ENCODE measurements at places on chromosomes 11 and 22.

GRCh38 chr11:316891-317301 is 3.1 kb downstream of the IFITM1 start:
- no peak for DNase-seq

DNA sequence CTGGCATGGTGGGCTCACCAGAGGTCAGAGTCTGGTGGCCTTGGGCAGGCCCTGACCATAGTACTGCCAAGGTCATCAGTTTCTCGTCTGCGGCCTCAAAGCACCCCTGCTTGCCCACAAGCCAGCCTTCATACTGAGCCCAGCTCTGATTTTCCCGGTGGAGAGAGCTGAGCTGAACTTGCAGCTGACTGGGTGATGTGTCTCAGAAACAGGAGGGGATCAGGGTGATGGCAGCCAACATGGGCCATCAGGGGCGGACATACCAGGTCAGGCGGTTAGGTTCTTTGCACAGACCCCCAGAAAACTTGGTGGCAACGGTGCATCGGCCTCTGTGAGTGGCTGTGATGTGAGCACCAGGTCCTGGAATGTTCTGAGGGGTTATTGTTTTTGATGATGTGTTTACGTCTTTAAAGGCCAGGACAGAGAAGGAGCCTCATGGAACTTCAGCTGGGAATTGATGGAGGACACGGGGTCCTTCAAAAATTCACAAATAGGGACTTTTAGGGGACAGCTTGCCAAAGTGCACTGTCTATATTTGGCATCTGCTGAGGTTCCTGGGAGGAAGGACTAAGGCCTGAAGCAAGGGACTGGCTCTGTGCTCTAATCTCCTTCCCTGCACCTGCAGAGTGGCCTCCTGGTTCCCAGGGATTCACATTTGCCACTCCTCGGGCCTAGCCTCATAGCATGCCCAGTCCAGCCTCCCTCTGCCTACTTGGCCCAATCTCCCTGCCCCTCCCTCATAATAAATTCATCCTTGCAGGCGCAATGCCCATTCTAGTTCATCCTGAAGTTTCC is 131.2 kb downstream of the OSBP2 start:
- DNase-seq = no peak

GRCh38 chr22:25548866-25549464 is 15.5 kb upstream of the GRK3 start:
- no peak for DNase-seq

DNA sequence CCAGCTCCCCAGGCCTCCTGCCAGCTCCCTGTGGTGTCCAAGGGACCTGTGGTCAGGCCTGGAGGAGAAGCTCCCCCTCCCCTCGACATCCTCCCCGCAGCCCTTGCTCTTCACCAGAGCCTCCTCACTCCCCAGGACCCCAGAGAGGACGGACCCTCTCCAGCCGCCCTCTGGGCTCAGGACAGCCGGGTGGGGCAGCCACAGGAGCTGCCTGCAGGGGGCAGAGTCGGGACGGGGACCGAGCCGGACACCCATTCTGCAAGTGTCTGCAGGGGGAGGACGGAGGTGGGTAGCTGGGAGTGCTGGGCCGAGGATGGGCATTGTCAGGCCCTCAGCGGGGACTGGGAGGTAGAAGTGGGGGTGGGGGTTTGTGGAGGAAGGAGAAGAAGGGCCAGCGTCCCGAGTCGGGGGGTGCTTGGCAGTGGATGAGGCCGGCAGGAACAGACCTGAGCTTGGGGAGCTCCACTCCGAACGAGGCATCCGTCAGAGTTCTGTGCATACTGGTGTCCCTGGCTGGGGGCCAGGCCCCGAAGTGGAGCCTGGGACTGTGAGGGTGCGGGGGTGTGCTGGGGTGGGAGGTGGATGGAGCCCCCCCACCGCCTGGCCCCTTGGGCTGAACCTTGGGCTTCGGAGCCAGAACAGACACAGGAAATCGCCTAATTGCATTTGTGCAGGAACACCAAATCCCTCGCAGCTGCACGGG is 15.2 kb downstream of the PRR33 start:
- no peak for DNase-seq

GRCh38 chr11:11499300-11499699 is 122.5 kb downstream of the GALNT18 start:
- DNase-seq = no peak

- DNase-seq = no peak
Measured at GRCh38 chr11:75719340-75720239, 2.0 kb downstream of the MOGAT2 start.

DNA sequence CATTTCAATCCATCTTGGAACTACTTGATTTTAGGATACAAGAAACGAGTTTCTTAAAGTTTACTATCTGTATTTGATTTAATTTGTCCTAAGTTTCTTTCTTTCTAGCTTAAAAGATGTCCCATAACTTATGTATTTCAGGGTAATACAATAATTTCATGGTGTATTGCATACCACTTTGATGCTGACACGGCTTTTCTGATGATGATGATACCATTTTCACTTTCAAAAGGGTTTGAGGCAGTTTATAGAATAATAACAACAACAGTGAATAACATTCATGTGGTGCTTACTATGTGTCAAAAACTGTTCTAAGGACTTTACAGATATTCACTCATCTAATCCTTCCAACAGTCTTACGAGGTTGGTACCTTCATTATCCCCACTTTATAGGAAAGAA is 33.2 kb upstream of the POU2AF1 start:
- DNase-seq = no peak

GRCh38 chr22:30733181-30733631 is 38.5 kb downstream of the OSBP2 start:
- no peak for DNase-seq

- DNase-seq = no peak
Measured at GRCh38 chr22:27638329-27639233, 163.0 kb downstream of the MN1 start.

DNA sequence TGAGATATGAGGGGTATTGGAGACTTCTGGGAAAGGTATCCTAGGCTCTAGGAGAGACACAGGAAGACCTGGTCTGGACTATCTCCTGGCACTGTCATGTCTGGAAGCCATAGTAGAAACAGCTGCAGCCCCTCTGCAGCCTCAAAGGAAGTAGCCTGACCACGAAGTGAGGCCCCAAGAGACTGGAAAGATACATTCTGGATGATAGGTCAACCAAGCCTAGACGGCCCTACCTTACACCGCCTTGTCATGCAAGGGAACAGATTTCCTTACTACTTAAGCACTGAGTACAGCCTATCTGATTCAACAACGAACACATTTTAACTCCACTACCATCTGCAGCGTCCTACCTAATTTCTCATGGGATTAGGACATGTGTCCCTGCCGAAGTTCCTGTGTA is 31.1 kb downstream of the UQCR10 start:
- DNase-seq = no peak

- no peak for DNase-seq
Measured at GRCh38 chr11:28420099-28420498, 311.9 kb downstream of the METTL15 start.

DNA sequence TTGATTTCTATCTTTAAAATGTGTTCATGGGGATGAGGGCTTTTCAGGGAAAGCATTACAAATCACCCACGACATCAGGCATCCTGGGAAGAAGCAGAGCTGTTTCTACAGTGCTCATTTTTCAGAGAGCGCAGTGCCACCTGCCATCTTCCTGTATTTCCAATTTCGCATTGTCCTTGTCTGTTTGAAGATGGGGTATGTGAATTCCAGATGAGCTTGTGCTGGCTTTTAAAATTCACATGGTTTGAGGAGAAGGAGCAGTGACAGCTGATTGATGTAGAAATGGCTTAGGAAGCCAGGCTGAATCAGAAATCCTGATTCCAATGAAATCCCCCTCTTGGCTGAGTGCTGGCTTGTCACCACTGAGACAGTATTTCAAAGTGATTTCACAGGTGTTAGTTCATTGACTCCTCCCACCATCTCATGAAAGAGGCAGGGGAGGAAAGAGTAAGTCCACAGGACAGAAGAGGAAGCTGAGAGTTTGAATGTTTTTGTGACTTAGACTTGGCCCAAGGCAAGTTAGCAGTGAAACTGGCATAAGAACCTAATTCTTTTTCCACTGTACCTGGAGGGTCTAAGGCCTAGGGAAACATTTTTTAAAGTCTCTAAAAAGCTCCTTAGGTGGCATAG is 344.6 kb upstream of the C11orf87 start:
- DNase-seq = no peak

DNA sequence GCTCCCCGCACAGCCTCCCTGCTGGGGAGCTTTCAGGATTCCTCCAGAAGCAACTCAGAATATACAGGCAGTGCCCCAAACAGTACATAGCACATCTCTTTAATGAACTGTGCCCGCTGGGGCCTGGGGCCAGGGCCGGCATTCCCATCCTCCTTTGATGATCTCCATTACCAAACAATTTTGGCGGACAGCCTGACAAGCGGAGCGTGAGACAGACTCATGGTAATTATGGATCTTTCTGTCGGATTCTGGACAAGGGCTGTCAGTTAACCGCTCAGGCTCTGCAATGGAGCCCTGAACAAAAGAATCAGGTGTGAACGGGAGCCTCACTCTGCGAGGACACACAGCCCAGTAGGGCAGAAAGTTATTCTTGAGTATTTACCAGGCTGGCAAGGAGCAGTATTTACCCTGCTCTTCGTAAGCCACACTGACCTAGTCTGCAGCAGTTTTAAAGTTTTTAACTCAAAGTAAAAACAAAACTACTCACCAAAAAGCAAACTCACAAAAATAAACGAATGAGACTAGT is 174.0 kb downstream of the TBC1D22A start:
- no peak for DNase-seq

- peak; percentile 75 for DNase-seq
Measured at GRCh38 chr22:18001040-18001893, 23.1 kb downstream of the MICAL3 start.

GRCh38 chr11:69131121-69131566 is 24.6 kb upstream of the SMIM38 start:
- DNase-seq = no peak

- DNase-seq = no peak
Measured at GRCh38 chr11:131688048-131688693, 317.8 kb downstream of the NTM start.

GRCh38 chr11:119615003-119615881 is 113.8 kb downstream of the NECTIN1 start:
- DNase-seq = no peak

DNA sequence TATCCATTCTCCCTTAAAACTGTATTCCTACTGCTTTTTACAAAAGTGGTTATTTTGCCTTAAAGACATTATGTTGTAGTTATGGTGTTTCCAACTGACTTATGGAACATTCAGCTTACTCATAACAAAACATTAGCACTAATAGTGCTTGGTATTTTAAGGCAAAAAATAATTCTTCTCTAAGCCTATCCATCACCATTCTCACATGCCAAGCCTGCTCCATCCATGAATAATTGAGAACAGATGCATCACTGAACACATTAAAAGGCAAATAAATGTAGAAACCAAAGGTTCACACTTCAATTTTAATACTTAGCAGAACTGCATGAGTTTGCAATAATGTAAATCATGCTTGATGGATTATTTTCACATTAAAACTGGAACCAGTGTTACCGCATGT is 42.3 kb upstream of the DDI1 start:
- DNase-seq = no peak

DNA sequence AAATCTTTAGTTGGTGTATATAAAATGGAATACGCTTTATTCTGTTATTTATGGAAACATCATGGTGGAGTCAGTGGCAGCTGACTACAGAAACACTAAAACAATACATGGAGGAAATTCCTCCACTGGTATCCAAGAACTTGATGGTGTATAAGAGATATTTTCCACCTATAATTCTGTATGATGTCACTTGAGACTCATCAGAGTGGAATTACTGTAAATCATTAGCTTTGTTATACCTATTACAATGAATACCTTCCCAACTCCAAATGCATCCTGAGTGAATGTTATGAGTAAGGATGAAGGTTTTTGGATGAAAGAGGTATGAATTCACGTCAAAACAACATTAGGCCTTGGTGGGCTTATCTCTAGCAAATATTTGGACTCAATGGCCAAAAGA is 258.5 kb upstream of the SORL1-AS1 start:
- DNase-seq = no peak

DNA sequence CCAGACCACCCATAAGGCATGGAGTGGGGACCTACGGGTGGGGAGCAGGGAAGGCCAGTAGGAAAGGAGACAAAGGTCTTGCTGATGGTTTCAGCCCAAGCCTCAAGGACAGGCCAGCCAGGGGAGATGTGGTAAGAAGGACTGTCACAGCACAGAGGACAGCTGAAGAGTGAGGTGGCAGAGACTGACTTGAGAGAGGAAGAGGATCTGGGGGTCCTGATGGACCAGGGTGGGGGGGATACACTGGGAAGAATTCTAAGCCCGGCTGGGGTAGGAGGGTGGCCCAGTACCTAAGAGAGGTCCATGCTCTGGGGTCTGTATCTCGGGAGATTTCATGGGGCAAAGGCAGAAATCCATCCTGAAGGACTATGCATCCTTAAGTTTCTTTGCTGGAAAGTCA is 66.1 kb upstream of the THY1 start:
- DNase-seq = no peak

GRCh38 chr11:125295931-125296330 is 131.4 kb downstream of the PKNOX2 start:
- DNase-seq = no peak

DNA sequence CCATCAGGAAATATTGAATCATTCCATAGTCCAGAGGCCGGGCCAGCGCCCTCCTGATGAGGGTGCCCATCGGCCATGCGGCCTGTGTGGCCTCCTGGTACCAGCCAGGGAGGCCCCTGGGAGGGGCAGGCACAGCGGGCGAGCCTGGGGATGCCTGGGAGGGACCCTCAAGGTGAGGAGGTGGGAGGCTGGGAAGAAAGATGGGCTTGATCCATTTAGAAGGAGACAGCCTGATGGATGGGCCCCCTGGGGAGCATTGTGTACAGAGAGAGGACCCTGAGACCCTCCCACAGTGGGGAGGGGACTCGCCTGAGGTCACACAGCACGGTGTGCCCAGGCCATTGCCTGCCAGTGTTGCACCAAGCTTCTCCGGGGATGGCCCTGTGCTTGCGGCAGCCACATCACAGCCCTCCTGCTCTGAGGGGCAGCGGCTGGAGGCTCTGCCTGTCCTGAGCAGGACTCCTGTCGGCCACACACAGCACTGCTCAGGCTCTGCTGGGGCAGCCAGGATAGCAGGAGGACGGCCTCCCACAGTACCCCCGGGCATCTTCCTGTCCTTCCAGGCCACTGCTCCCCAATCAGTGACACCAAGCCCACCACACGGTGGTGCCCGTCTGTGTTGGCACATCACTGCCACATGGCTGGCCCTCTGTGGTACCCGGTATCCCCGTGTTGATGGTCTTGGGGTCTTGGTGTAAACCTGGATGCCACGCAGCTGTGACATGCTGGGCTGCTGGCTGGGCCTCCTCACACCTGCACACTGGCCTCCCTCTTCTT is 290.0 kb downstream of the TBC1D22A start:
- no peak for DNase-seq

GRCh38 chr11:33920838-33921613 is 29.1 kb upstream of the LMO2 start:
- DNase-seq = no peak

DNA sequence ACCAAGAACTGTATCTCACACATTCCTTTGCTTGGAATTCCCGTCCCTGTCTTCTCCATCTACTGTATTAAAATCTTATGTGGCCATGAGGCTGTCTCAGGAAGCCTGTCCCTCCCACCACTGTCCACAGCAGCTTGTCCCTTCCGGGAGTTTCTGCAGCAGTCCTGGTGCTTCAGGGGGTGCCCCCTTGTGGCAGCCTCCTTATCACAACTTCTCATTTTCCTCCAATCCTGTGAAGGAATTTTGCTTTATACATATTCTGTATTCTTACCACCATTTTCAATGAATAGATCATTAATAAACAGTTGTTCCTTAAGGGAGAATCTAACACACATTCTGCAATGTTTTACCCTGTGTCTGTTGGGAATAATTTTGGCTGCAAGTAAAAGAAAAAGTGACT is 220.4 kb upstream of the RAG2 start:
- no peak for DNase-seq

- no peak for DNase-seq
Measured at GRCh38 chr11:121566279-121567168, 113.8 kb upstream of the SORL1-AS1 start.

GRCh38 chr11:121927789-121928188 is 188.2 kb downstream of the BLID start:
- DNase-seq = no peak

All from NCI-H187 treated with DMSO at 0.1 percent for 48 hours (cell line).